ENCODE measurements at places on chromosomes 5 and 9.

DNA sequence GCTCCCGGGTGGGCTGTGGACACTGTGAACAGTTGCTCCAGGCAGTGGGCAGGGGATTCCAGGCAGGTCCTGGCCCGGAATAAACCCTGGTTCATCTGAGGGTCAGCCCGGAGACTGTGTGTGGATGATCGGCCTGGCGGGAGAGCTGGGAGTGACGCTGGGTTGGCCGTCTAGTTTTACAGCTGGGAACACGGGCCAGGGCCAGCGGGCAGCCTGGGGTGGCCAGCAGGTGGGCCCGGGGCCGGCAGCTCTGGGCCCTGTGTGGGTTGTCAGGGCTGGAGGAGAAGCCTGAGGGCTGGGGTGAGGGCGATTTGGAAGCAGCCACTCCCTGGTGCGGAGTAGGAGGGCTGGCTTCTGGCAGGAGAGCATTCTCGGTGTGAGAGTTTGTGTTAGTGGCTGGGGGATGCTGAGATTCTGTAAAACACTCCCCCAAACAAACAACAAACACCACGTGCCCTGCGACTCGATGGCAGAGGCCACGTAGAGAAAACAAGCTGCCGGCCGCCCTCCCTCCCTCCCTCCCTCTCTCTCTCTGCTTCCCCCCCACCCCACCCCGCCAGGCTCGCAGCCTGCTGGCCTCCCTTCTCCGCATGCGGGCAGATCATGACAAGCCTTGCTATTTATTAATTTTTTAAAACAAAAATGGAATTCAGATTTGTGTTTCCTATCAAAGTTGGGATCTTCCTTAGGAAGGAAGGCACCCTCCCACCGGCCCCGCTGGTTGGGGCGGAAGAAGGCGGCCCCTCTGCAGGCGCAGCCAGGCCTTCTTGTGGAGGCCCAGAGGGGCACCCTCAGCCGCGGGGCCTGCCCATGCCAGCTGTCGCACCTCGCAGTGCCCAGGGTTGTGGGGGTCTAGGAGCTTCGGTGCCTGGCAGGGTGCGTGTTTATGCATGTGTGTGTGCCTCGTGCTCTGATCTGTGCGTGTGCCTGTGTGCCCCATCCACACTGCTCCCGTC is 49.5 kb downstream of the RXRA start:
- no peak for DNase-seq

GRCh38 chr9:137514691-137515337 is 35.4 kb downstream of the PNPLA7 start:
- DNase-seq, result no peak

- no peak for DNase-seq
Measured at GRCh38 chr5:143124593-143124992, 278.9 kb downstream of the NR3C1 start.

DNA sequence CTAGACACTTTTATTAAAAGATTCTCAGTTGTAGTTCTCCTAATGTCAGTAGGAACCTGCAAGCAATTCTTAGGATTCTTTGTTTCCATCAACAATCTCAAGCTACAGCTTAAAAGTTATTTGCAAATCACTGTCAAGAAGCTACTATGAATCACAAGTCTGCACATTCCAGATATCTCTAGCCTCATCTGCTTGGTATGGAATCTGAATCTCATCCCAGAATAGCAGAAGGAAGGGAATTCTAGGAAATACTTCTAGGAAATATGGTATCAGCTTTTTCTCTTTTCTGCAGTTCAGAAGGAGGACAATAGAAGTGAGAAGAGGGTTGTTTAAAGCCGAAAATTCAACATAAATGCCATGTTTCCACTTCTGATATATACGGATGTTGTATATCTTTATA is 792.2 kb upstream of the CDH9 start:
- no peak for DNase-seq

DNA sequence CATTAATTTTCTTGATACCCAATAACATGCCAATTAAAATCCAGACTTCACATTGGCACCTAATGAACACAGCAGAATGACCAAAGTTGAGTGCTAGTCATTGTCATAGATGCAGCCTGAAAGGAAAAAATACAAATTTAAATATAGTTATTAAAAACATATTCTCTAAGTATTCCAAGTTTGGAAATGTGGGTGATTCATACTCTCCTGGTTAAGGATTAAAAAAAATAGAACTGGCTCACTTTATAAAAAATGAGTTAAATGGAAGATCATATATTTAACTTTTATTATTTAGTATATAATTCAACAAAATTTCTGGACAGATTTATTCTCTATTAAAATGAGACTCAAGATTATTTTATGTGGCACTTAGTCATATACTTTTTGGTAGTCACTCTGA is 33.2 kb upstream of the RICTOR start:
- DNase-seq, result no peak

- DNase-seq, result peak; percentile 24
Measured at GRCh38 chr5:139710319-139711066, 62.3 kb downstream of the CXXC5 start.
